ENCODE measurements at places on chromosomes 7 and 10.
A peak's percentile ranks its signal among the peaks of the same experiment; 100 is the strongest.

DNA sequence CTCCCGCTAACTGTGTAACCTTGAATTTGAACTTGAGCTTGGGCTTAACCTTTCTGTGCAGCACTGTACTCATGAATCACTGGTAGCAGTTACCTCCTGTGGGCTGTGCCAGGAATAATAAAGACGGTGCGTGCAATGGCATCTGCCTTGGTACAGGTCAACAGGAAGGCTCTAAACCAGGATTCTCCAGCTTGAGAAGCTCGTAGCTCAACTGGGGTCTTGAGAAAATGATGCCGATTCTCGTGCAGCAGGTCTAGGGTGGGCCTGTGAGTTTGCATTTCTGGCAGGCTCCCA, 112.5 kb upstream of the ANLN start:
- no peak for DNase-seq

DNA sequence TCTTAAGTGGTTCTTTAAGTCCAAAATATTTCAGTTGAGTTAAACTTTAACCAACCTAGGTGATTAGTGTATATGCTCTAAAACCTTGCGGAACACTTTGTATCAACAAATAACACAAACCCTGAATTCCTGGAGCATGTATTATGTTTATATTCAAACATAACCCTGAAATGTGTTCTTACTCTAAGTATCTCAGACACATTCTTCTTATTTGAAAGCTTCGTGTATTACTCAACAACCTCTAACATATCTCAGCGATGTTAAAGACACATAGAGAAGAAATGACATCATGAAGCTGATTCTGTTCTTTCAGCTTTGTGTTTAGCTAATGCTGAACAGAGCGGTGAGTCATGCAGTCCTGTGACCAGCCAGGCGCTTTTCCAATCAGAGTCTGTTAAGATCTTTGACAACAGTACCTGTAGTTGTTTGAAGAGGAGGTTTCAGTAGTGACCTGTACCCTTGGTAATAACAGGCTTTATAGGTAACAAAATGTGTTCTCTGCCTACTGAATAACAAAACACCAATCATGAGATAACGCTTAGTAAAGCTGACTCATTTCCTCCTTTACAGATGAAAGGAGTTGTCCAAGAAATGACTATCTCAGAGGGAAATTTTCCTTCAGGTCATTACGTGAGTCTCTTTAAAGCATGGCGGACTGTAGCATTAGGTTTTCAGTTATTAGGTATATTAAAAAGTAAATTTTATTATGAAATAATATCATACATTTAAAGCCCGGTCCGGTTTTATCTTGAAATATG, 67.3 kb upstream of the KLF6 start:
- peak; percentile 83 for DNase-seq

- DNase-seq, result no peak
These were observed 52.6 kb upstream of the HECTD2 start for GRCh38 chr10:91357497-91357896.

DNA sequence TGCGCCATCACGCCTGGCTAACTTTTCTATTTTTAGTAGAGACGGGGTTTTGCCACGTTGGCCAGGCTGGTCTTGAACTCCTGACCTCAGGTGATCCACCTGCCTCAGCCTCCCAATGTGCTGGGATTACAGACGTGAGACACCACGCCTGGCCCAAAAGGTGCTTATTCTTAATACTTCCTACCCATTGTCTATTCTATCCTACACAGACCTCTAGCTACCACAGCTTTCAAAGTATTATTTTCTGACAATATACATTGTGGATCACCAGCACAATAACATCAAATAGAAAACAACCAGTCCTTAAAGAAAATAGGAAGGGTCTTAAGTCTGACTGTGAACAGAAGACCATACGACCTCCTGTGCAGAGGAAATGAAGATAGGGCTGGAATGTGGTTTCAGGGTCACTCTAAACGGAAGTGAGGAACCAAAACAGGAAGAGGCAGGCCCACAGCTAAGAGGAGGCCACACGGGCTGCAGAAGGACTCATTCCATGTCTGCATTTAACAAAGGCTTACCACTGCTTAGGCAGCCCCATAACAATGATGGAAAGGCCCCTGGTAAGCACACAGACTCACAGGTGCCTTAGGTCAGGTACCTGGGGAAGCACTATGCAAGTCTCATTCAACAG, 115.2 kb downstream of the ZFAND4 start:
- no peak for DNase-seq

DNA sequence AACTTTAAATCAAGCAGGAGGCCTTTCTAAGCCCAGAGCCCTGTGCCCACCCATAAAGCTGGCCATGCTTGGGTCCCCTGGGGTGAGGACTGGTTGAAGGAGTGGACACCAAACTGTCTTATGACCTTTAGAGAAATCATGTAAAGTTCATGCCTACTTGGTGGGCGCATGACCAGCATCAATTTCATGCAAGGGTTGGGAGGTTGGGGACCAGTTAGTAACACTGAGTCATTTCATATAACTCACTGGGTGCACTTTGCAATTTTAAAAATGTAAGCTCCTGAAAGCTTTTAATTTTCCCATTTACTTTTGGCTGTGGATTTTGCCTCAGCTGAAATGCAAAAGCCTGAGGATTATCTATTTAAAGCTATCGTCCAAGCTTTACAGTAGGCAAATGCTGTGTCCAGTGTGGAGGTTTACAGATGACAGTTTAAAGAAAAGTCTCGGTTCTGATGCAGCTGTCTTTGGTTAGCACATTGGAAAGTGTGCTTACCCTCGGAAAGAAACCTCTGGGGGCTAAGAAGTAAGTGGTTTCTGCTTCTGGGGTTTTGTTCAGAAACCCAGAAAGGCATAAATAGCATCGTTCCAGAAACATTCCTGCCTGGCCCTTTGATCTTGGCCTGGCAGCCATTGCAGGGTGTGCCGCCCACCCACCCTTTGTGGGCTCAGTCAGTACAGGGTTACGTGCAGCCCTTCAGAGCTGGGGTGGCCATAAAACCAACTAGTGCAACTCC, 48.8 kb upstream of the CHST15 start:
- DNase-seq, result no peak

GRCh38 chr10:44398747-44399658, 14.1 kb upstream of the CXCL12 start:
- peak; percentile 53 for DNase-seq

DNA sequence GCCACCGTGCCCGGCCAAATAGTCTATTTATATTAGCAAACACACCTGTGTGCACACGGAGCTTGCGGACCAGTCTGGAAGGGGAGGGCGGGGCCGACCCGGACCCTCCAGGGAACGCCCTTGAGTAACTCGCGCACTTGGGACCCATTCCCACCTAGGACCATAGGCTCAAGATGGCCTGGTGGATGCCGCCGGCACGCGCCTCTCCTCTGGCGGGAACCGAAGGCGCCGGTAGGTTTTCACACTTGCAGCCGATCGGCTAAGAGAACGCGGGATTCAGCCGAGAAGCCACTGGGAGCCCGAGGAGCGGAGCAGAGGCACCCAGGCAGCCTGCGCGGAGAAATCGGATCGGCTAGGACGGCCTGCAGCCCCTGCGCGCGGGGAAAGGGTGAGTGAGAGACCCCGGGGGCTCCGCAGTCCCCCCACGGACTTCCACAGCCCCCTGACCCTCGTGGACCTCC, 18.9 kb downstream of the IFT22 start:
- DNase-seq, result no peak

DNA sequence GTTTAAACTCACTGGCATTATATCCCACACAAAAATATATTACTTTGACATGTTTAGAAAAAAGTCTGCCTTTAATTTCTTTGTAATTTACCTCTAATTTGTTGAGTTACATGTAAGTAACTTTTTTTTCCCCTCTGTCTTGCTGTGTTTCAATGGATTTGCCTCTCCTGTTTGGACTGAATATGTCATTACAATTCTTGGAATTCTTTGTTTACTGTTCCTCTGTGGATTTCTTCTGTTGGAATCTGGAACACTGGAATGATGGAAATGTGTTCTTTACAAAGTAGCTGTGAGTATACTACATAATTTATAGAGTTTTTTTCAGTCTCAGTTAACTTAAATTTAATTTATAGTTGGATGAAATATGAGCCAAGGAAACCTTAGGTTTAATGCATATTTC, 30.4 kb downstream of the SEPTIN7 start:
- peak; percentile 17 for DNase-seq

GRCh38 chr7:112855227-112855626, 65.0 kb upstream of the TMEM168 start:
- DNase-seq, result no peak

- peak; percentile 16 for DNase-seq
These were observed 41.7 kb downstream of the FAS start for GRCh38 chr10:89032141-89032891.

- peak; percentile 15 for DNase-seq
These were observed 112.0 kb downstream of the NT5C2 start for GRCh38 chr10:103080891-103081581.

DNA sequence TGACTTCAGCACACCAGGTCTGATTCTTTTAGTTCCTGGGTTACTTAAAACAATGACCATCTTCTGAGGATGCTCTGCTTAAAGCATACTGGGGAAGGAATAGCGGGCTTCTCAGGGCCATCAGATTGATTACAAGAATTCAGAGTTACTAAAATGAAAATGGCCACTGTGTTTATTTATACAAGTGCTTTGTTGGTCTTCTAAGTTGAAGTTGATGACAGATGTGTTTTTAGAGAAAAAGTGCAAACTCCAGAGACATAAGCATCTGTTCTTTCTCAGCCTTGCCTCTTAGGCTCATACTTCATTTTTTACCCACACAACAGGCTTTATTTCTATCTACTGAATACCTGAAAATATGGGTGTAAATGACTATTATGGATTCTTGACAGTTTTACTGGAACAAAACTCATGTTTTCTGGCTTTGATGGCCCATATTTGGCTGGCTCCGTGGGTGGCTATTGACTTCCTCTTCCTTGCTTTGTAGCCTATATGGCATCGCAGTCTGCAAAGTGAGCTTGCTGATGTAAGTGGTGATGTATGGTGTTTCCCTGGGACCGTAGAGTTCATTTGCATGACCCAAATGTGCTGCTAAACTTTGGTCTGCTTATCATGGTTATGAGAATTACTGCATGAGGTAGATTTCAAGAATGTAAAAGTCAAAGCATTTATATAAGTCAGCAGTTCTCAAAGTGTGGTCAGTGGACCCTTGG, 121.3 kb downstream of the BMPER start:
- no peak for DNase-seq

DNA sequence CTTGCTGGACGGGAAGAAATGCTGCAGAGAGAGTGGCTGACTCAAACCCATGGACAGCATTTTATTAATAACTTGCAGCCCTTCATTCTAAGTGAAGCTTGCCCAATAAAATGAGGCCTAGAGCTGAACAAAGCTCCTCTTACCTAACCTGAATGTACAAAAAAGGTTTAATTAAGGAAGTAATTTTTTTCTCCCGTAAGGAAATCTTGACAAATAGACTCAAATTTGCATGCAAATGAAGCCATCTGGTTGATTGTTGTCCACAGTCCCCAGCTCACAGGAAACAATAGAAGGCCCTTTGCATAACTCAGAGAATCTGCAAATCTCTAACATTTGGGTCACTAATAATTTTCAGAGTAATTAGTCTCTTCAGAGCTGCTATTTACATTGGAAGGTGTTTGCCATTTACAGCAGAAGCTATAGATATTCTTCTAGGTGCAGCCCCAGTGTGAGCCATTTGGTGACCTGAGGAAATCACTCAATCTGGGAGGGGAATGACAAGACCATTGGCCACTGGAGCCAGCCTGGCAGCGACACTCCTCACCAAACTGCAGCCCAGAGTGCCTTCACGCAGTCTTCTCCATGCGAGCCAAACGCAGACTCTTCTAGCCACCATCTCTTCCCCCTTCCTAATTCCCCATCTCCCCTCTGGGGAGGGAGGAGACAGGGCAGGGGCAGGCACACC, 483.0 kb upstream of the C7orf33 start:
- DNase-seq, result no peak

GRCh38 chr10:102135956-102136526, 3.2 kb downstream of the PPRC1 start:
- no peak for DNase-seq

- DNase-seq, result no peak
These were observed 86.3 kb upstream of the FAM171A1 start for GRCh38 chr10:15457382-15457781.

- no peak for DNase-seq
These were observed 2.4 kb downstream of the ALOX5 start for GRCh38 chr10:45376371-45376801.

DNA sequence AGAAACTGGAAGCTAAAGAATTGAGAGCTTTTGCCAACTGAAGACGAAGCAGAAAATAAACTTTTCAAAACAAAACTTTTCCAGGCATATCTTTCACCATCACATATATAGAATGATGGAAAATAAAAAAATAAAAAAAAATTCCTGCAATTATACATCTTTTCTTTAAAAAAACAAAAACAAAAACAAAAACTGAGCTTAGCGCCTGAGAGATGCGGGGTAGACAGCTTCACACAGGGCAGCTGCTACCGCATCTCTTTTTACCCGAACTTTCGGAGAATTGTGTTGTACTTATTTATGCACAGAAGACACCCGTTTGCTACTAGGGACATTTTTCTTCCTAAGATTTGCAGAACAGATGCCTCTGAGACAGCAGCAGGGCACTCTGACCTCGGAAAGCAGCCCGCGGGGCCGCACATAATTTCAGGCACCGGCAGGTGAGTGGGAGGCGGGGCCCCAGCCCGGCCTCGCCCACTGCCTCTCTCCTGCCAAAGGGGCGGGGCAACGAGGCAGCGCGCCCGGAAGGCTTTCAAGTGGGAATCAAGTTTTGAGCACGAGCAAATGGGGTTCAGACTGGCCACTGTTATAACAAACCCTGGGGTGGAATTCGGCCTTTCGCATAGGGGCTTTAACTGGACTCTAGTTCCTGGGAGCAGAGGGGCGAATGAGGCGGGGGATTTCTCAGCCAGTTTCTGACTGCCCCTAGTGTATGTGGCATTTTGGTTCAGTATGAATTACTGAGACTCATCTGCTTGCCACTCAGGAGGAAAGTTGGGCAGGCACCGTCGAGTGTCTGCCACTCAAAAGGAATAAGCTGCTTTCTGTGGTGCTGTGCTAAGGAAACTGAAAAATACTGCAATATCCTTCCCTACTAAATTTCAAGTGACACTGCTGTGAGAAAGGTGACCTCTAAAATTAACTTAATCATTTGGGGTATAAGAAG, 18.5 kb upstream of the FAM133B start:
- DNase-seq, result no peak

- no peak for DNase-seq
These were observed 8.4 kb downstream of the COL13A1 start for GRCh38 chr10:69810097-69810496.

DNA sequence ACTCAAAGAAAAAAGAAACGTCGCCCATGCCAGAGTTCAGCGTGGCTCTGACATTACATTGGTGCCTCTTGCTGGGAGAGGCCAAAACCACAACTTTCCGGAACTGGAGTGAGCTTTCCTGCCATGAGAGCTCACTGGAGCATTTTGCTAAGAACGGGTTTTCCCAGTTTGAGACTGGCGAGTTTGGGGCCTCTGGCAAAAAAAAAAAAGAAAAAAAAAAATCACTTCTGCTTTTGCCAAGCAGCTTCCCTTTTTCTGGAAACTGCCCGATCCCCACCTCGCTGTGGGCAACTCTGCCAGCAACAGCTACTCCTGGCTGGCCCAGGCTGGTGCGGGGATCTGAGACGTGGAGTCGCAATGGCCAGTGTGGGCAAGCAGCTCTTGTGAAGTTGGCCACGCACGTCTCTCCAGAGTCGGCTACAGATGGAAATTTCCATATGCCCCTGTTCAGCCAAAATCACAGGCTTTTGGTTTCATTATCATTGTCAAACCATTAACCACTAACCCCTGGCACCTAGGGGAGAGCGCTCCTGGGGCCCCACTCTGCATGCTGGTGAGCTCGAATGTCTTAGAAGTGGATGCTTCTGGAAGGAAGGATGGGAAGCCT, 25.7 kb downstream of the PRKAG2 start:
- DNase-seq, result peak; percentile 48
